ENCODE measurements at places on chromosomes 1 and 21.
A peak's percentile ranks its signal among the peaks of the same experiment; 100 is the strongest.

DNA sequence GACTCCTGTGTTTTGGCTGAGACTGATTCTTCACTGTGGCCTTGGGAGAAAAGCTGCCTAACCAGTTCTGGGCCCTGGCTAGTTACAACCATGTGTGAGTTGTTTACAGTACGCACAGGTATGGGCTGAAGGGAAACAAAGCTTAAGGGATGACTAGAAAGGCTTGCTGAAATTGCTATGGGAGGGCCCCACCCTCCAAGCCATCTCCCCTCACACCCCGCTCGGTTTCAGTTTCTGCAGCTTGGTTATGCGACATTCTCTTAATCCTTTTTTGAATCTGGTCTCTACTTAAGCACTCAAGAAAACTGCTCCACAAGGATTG is 43.1 kb downstream of the PBX1 start:
- no peaks in the 10 kb centered on the region for H3K4me1 ChIP-seq
- no peak overlapping the region for H3K4me3 ChIP-seq
- H3K27ac ChIP-seq = no peak overlapping the region
- no peaks in the 10 kb centered on the region for H3K36me3 ChIP-seq

DNA sequence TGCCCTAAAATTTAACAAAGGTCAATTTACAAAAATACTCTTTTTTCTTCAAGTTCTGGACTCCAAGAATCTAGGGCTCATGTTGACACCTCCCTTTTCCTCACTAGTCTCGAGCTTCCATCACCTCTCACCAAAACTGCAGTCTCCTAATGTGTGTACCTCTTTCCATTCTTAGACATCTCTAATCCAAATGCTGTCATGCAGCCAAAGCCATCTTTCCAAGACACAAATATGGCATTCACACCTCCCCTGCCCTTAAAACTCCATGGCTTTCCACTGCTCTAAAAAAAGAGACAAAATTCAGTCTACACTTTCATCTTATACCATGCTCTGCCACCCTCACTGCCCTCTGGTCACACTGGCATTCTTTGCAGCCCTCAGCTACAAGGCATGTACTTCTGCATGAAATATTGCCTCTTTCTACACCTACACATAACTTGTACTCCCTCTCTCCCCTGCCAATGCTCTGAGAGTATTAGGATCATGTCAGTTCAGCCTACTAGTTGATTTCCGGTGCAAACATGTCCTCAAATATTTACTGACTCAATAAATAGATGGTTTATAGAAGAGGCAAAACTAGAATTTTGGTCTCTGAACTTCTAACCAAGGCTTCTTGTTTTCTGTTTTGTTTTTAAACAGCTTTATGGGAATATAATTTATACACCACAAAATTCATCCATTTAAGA is 26.9 kb downstream of the ADSS2 start:
- no peaks in the 10 kb centered on the region for H3K27me3 ChIP-seq
- no peak for DNase-seq
- H3K36me3 ChIP-seq = peaks cover 43% of the 10 kb centered on the region
- H3K4me1 ChIP-seq = no peaks in the 10 kb centered on the region

DNA sequence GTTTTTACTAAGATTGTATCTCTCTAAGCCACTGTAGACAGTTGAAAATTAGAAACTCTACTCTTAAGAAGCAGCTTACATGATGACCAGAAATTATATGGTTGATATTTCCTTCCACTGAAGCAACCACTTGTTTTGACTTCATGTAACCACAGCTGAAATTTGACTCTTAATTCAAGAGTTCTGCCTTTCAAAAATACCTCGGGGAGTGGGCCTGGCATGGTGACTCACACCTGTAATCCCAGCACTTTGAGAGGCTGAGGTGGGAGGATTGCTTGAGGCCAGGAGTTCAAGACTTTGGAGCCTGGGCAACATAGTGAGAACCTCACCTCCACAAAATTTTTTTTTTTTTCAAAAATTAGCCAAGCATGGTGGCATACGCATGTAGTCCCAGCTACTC is 4.3 kb downstream of the AMPD1 start:
- H3K27me3 ChIP-seq = peaks cover 20% of the 10 kb centered on the region
- no peak for DNase-seq
- H3K4me3 ChIP-seq = no peak overlapping the region
- no peak overlapping the region for H3K27ac ChIP-seq
- H3K36me3 ChIP-seq = no peaks in the 10 kb centered on the region

DNA sequence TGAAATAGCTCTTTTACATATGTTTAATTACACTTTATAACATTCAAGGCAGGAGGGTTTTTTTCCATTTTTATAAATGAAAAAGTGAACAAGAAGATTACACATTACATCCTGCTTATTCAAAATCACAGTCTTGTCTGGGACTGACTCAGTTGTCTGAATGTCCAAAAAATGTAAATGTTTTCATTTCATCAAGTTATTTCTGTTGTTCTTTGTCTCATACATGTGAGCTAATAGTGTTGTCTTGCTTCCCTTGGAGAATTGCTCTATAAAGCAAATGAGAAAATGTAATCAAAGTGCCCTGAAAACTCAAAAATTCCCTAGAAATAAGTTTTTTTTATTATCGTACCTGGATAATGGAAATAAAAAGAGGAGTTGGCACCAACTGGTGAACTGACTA is 242.9 kb downstream of the GRIK1 start:
- H3K27me3 ChIP-seq = no peaks in the 10 kb centered on the region
- no peak overlapping the region for H3K4me3 ChIP-seq
- no peaks in the 10 kb centered on the region for H3K36me3 ChIP-seq
- H3K4me1 ChIP-seq = peaks cover 6% of the 10 kb centered on the region
- H3K27ac ChIP-seq = no peak overlapping the region
- DNase-seq = no peak

DNA sequence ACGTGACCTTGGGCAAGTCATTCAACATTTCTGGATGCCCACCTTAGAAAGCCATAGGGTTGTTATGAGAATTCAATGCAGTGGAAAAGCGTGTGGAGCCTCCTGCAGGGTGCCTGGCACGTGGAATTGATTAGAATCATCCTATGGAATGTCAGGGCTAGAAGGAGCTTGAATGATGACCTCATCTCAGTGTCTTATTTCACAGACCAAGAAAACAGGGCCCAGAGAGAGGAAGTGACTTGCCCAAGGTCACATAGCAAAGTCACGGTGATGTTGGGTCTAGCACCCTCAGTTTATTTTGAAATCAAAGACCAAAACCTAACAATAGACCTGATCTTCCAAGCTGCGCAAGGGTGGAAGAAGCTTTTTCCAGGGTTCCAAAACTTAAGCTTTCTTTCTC is 6.0 kb downstream of the TRABD2B start:
- DNase-seq = no peak
- H3K4me3 ChIP-seq = no peak overlapping the region
- H3K27me3 ChIP-seq = peaks cover 47% of the 10 kb centered on the region
- H3K4me1 ChIP-seq = peaks cover 3% of the 10 kb centered on the region
- H3K36me3 ChIP-seq = no peaks in the 10 kb centered on the region

- H3K27ac ChIP-seq = no peak overlapping the region
- no peak for DNase-seq
- peaks cover 10% of the 10 kb centered on the region for H3K4me1 ChIP-seq
- H3K4me3 ChIP-seq = no peak overlapping the region
- peaks cover 27% of the 10 kb centered on the region for H3K36me3 ChIP-seq
- peaks cover 21% of the 10 kb centered on the region for H3K27me3 ChIP-seq
Measured at GRCh38 chr1:33123266-33123665, 42.3 kb downstream of the AZIN2 start.

DNA sequence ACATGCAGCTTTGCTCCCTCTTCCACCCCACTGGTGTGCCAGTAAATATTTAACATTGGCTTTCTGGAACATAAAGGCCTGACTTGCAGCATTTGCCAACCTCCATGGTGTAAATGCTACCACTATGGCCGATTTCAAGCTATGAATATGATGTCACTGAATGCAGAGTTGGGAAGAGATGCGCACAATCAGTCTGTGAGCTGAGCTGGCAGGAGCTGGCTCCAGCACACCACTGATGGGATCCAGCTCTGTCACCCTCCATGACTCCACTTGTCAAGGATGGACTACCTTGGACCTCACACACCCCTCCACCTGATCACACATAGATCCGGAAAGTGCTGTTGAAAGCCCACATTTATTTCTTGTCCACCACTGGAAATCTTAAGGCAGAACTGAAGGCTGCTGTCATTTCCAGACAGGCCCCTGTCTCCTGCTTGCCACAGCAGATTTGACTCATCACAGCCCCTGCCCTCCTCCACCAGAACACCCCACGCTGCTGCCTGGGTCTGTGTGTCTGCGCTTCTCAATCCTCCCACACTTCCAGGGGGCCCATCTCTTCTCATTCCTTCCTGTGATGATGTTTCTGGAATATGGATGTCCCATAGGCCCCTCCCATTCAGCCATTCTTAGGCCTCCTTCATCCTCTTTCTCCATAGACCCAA is 82.2 kb upstream of the BCAR3 start:
- DNase-seq = no peak
- peaks cover 24% of the 10 kb centered on the region for H3K4me1 ChIP-seq
- H3K27ac ChIP-seq = no peak overlapping the region
- H3K4me3 ChIP-seq = no peak overlapping the region
- H3K27me3 ChIP-seq = no peaks in the 10 kb centered on the region
- no peaks in the 10 kb centered on the region for H3K36me3 ChIP-seq

GRCh38 chr1:17558541-17558940 is 19.0 kb downstream of the ARHGEF10L start:
- H3K4me3 ChIP-seq = no peak overlapping the region
- H3K27ac ChIP-seq = no peak overlapping the region
- DNase-seq = no peak

- H3K27ac ChIP-seq = no peak overlapping the region
- no peaks in the 10 kb centered on the region for H3K4me1 ChIP-seq
Measured at GRCh38 chr1:5408401-5408800, 583.8 kb downstream of the NPHP4 start.

- no peaks in the 10 kb centered on the region for H3K27me3 ChIP-seq
- H3K4me1 ChIP-seq = peaks cover 3% of the 10 kb centered on the region
- H3K4me3 ChIP-seq = no peak overlapping the region
- H3K36me3 ChIP-seq = peaks cover 5% of the 10 kb centered on the region
Measured at GRCh38 chr1:70415882-70416281, 4.8 kb downstream of the CTH start.

DNA sequence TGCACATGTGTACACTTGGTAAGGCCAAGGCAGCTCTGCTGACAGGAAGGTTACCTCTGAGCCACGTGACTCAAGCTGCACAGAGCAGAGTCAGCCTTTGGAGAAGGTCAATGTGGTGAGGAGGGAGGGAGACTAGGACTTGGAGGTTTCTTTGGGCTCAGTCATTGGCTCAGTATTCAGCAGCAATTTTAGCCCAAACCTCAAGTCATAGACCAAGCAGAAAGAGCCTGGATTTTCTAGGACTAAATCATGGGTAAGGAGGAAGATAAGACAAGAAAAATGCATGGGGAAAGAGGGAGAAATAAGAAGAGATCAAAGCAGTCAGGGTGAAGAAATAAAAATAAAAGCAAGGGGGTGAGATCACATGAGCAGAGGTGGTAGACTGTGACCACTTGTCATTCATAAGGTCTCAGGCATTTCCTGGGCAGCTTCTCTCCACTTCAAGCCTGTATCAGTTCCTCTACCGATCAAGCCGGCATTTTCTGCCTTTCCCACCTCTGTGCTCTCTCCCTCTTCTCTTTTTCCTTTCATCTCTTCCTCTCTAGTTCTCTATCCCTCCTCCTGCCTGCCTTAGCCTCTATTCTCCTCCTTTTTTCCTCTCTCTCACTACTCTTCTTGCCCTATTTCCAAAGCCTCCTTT is 51.7 kb upstream of the DUSP10 start:
- H3K36me3 ChIP-seq = peaks cover 1% of the 10 kb centered on the region
- H3K27ac ChIP-seq = peak overlapping the region; percentile 98
- H3K27me3 ChIP-seq = no peaks in the 10 kb centered on the region
- peak overlapping the region; percentile 42 for H3K4me3 ChIP-seq

- H3K4me3 ChIP-seq = no peak overlapping the region
- H3K27me3 ChIP-seq = no peaks in the 10 kb centered on the region
- no peak for DNase-seq
- H3K27ac ChIP-seq = peak overlapping the region; percentile 63
Measured at GRCh38 chr1:107817935-107818334, 147.0 kb downstream of the VAV3 start.

GRCh38 chr1:28770601-28771165 is 33.9 kb downstream of the YTHDF2 start:
- no peak for DNase-seq
- H3K27ac ChIP-seq = no peak overlapping the region
- H3K4me1 ChIP-seq = peaks cover 10% of the 10 kb centered on the region
- H3K27me3 ChIP-seq = no peaks in the 10 kb centered on the region
- H3K4me3 ChIP-seq = no peak overlapping the region

GRCh38 chr1:161193561-161194235 is 5.2 kb downstream of the ADAMTS4 start:
- no peak for DNase-seq
- H3K4me3 ChIP-seq = no peak overlapping the region
- H3K27me3 ChIP-seq = no peaks in the 10 kb centered on the region

- H3K27ac ChIP-seq = no peak overlapping the region
- H3K4me1 ChIP-seq = peaks cover 33% of the 10 kb centered on the region
- peak overlapping the region; percentile 78 for H3K4me3 ChIP-seq
- H3K27me3 ChIP-seq = no peaks in the 10 kb centered on the region
- peaks cover 9% of the 10 kb centered on the region for H3K36me3 ChIP-seq
- no peak for DNase-seq
Measured at GRCh38 chr1:59027177-59027576, 243.3 kb upstream of the JUN start.

GRCh38 chr1:109718495-109718894 is 6.4 kb downstream of the GSTM5 start:
- peaks cover 2% of the 10 kb centered on the region for H3K4me1 ChIP-seq
- peaks cover 19% of the 10 kb centered on the region for H3K27me3 ChIP-seq
- no peaks in the 10 kb centered on the region for H3K36me3 ChIP-seq
- H3K27ac ChIP-seq = no peak overlapping the region
- DNase-seq = no peak
- no peak overlapping the region for H3K4me3 ChIP-seq

GRCh38 chr1:207747627-207748492 is 4.0 kb upstream of the CD46 start:
- no peak for DNase-seq
- no peaks in the 10 kb centered on the region for H3K27me3 ChIP-seq
- no peak overlapping the region for H3K27ac ChIP-seq
- H3K4me3 ChIP-seq = no peak overlapping the region
- H3K4me1 ChIP-seq = peaks cover 6% of the 10 kb centered on the region
- peaks cover 2% of the 10 kb centered on the region for H3K36me3 ChIP-seq

DNA sequence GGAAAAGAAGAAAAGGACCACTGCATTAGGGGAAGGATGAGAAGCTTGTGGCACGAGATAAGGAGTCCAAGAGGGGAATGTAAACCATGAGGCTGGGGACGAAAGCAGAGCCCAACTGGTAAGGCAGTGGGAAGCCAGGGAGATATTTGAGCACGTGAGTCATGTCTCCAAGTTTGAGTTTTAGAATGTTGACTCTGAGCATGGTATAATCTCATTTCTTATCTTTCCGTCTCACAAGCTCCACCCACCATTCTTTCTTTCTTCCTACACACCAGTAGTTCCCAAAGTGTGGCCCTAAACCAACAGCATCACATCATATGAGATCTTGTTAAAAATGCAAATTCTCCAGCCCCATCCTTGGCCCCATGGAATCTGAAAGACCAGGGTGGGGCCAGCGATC is 145.3 kb downstream of the PLPP3 start:
- peaks cover 8% of the 10 kb centered on the region for H3K36me3 ChIP-seq
- H3K4me3 ChIP-seq = no peak overlapping the region
- H3K4me1 ChIP-seq = peaks cover 64% of the 10 kb centered on the region
- H3K27me3 ChIP-seq = no peaks in the 10 kb centered on the region
- DNase-seq = no peak
- no peak overlapping the region for H3K27ac ChIP-seq
